CD4-positive, alpha-beta T cell treated with Interleukin-2 at 100 ng/mL for 4 hours (primary cell): ENCODE measurements at places on chromosomes 5 and 9.

DNA sequence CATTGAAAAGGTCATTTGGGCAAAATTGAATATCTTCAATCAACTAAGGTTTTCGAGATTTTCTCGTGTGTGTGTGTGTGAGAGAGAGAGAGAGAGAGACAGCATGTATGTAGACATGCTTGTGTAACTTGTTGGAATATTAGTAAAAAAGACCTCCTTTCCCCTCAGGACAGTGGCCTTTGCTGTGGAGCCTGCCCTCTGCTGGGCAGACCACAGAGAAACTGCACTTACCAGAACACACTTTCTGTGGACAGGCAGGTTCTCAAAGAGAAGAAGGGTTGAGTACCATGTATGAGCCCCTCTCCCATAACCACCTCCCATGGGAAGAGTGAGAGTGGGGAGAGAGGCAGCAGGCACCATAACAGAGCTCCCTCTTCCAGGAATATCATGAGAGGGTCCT is 45.6 kb downstream of the CFAP90 start:
- no peak for DNase-seq

- no peak for DNase-seq
Observed at GRCh38 chr9:80873861-80874260, 815.5 kb downstream of the TLE1 start.

- no peak for DNase-seq
Observed at GRCh38 chr9:36924071-36924470, 110.0 kb downstream of the PAX5 start.

- DNase-seq = no peak
Observed at GRCh38 chr5:148858106-148858505, 31.7 kb downstream of the ADRB2 start.

- no peak for DNase-seq
Observed at GRCh38 chr9:80383331-80383730, 811.6 kb downstream of the TLE4 start.

DNA sequence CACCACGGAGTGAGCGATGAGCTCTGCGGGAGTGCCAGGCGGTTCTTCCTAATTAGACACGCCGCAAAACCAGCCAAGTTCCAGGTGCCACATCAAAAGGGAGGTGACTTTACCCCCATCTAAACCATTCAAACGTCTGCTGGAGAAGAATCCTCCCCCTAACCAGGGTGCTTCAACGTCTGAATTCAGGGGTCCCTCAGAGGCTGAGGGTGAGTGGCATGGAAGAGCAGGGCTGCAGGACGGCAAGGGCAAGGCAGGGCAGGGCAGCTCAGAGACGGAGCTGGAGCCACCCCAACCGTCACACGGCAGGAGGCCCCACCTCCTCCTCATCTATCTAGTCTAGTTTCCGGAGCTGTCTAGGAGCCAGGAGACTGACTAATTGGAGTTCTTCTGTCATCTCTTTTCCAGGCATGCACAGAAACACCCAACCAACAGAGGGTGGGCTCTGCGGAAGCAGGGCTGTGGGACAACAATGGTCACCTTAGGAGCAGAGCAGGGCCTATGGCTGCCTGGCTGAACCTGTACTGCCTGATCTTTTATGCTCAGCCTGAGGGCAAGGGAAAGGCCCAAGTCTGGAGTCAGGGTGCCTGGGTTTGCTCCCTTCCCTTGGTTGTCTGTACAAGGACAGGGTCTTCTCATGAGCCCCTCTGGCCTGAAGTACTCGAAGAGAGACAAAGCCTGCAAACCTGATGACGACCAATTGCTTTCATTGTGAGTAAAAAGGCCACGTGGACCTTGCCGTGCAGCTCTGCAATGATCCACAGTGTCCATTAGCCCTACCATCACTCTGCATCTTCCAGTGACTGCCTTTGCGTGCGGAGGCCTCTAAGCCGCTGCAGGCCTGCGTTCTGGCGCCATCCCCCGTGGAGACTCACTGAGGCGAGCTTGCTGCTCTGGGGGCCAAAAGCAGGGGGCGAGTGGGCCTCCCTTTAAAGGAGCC is 81.0 kb upstream of the SLC25A51 start:
- DNase-seq = no peak

DNA sequence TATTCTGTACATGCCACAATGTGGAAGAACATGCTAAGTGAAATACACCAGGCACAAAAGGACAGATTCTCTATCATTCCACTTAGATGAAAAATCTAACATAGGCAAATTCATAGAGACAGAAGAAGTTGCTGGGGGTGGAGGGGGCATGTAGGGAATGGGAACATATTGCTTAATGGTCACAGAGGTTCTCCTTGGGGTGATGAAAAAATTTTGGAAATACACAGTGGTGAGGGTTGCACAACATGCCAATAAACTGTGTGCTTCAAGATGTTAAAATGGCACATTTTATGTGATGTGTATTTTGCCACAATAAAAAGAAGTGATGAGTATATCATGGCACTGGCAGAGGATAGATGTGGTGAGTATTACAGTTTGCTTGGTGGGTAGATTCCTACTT is 111.9 kb downstream of the SUSD1 start:
- DNase-seq = no peak

DNA sequence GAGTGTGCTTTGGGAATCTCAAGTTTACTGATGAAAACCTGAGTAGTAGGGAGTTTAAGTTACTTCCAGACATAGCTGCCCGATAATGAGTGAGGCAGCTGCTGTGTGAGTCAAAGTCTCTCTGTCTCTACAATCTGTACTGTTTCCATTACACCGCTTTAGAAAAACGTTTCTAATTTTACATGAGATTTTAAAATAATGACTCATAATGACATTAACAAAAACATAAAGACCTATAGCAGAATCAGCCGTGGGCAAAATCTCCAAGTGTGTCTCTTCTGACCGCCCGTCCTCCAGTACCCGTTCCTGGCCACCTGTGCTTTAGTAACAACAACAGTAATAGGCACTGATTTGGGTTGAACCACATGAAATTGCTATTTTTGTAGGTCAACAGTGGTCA is 69.6 kb upstream of the PRRC1 start:
- no peak for DNase-seq

DNA sequence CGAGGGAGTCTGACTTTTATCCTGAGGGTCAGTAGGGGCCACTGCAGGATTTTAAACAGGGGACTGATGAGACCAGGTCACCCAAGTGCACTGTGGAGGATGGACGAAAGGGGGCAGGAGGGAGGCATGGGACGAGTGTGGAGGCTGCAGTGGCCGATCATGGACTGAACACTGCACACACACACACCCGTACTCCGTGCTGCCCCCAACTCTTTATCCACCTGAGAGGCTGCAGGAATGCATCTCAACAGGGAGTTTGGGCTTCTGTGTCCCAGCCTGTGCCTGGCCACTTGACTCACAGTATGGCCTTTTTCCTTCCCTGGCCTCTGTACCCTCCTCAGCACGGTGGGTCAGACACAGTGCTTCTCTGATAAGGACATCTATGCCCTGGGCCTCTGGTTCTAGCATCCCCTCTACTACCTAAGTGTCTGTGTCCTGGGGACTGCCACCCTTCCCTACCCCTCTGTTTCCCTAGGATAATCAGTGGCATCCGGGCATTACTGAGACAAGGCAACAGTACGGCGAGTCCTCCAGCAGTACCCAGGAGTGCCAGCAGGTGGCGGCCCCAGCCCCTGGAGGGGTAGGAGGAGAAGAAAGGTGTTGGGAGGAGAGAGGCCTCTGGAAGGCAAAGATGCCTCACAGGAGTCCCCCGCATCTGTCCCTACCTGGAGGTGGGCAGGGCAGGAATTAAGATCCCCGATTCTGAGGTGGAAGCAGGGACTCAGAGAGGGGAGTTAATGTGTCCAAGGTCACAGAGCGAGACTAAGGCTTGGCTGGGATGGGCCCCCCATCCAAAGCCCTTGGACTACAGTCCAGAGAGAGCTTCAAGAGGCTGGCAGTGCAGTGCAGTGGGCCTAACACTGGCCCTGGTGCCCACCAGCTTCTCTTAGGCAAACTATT is 5.1 kb upstream of the CDX1 start:
- peak; percentile 63 for DNase-seq

- no peak for DNase-seq
Observed at GRCh38 chr5:145360936-145361335, 474.2 kb downstream of the PRELID2 start.

DNA sequence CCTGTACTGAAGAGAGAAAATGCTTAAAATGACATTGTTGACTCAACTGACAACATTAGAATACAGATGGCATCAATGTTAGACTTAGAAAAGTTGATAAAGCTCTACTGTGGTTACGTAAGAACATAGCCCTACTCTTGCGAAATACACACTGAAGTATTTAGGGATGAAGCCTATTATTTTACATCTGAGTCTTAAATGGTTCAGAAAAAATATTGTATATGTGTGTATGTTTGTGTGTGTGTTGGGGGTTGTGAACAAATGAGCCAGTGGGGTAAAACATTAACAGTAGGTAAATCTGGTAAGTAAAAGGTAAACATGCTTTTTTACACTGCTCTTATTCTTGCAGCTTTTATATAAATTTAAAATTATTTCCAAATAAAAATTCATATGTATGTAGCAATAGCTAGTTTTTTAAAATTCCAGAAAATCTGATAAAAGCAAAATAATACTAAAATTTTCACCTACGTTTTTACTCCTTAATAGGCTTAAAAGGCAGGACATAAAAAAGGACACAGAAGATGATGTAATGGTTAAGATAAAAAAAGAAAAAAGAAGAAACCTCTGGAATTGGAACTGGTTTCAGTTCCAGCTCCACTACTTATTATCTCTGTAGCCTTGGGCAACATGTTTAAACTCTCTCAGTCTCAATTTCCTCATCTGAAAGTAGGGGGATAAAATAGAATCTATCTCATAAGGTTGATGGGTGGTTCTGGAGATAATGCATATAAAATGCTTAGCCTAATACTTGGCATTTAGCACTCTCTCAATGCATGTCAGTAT is 44.3 kb downstream of the GARNL3 start:
- no peak for DNase-seq

DNA sequence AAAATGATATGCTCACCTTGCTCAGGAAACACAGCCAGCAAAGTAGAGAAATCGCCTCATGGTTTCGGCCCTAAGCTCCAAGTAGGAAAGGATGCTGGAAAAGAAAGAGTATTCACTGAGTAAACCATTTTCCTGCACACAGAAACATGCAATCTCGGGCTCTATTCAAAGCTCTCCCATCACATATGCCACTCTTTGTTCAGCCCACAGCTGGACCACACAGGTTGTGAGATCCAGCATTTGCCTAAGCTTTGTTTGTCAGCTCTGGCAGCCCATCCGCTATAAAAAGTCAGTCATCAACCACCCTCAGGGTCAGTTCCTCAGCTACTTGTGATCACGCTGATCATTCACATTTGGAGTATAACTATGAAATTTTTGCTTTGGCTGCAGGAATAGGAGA is 96.5 kb upstream of the SMARCA2 start:
- no peak for DNase-seq

DNA sequence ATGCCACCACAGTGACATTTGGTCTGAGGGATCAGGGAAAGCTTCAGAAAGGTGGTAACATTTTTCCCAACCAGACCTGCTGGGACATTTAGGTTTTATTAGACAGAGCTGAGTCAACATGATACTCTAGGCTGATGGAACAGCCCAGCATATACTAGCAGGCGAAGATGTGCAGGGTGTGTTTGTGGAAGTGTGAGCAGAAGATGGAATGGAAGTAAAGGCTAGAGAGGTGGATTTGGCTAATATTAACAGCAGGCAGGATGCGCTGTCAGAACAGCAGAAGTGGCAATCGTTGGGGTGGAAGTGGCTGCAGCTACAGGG is 340.6 kb downstream of the ASTN2 start:
- no peak for DNase-seq

DNA sequence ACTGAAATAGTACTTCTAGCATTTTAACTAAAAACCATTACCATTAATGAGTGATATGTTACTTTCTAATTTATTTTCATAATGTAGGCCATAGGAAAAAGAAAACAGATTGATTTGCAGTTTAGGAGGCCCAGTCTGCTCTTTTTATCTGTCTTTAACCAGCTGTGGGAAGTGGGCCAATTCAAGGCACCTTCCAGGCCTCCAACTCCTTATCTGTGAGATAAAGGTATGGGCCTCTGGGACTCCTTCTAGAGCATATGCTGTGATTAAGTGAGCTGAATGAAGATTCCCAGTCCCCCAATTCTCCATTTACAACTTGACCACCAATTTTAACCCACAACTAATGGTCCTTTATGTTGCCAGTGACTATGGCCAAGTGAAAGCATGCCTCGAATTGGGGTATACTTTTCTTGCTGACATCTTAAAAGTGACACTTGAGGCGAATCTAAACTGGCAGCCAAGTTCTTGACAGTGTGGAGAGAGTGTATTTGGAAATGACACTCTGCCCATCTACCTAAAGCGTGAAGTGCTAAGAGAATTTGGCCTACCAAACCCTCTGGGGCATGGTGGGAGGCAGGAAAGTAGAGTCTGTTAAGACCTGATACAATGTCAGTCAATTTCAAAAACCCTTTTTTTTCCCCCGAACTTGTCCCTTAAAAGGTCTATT is 88.3 kb downstream of the PIK3R1 start:
- DNase-seq = no peak

DNA sequence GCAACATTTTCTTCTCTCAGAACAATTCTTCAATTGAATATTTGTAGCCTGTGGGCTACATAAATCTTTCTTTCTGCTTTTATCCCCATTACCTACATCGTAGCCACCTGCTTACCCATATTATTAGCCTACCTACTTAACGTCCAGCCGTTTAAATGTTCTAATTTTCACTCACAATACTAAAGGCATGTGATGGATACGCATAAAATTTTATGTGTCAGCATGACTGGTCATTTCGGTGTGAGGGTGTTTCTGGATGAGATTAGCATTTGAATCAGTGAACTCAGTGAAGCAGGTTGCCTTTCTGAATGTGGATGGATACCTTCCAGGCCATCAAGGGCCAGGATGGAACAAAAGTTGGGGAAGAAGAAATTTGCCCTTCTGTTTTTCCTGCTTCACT is 1722.5 kb upstream of the ACO1 start:
- DNase-seq = no peak

- DNase-seq = no peak
Observed at GRCh38 chr5:71663191-71663969, 55.7 kb upstream of the CARTPT start.

GRCh38 chr5:124876566-124876965 is 130.1 kb upstream of the ZNF608 start:
- no peak for DNase-seq

DNA sequence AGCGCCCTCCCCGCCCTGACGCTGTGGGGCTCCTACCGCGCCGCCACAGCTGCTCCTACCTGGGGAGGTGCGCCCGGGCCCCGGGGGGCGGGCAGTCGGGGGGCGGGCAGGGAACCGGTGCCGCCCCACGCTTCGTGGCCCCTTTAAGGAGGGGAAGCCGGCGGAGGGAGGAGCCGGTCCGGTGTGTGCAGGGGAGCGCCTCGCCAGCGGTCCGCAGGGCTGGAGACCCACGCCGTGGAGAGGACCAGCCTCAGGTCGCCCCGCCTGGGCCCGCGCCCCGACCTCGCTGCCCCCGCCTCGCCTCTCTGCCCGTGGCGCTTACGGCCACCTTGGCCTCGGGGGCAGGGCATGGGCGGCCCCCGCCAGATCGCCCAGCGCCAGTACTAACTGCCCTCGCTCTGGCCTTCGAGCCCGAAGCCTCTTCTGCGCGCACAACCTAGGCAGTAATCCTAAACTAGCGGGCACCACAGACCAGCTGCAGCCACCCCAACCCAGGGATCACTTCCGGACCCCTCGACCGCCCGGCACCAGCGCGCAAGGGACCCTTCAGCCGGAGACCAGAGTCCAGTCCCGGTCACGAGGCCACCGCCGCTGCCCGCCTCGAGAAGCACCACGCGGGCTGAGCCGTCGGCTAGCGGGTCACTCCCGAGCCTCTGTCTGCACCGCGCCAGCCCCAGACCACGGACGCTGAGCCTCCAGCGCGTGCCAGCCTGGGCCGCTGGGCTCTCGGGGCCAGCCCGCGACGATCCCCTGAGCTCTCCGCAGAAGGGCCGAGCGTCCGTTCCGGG is at the start of gene FOXE1:
Gene FOXE1 (plus strand): TSS at position 171 of the 788 bp plus-strand sequence. CDS start 689 bp downstream, outside the sequence.
- DNase-seq = no peak
